Hypothalamus (tissue), 51 donors: ENCODE measurements at places on chromosomes 3 and 15.

DNA sequence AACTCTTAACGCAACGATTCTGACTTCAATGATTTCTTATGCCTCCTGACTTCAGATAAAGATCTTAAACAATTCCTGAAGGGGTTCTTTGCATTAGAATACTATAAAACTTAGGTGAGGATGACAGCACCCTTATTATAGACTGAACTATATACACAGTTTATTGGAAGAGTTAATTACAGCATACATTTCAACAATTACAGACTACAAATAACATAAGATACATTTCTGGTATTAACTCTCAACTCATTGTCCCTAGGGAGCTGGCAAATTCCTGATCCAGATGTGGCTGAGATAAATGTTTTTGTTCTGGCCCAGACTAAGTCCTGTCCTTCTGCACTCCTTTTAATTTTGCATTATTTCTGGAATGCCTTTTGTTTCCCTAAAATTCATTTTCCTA lies 155.5 kb upstream of the TMC3 start:
- DNase-seq, result no peak

DNA sequence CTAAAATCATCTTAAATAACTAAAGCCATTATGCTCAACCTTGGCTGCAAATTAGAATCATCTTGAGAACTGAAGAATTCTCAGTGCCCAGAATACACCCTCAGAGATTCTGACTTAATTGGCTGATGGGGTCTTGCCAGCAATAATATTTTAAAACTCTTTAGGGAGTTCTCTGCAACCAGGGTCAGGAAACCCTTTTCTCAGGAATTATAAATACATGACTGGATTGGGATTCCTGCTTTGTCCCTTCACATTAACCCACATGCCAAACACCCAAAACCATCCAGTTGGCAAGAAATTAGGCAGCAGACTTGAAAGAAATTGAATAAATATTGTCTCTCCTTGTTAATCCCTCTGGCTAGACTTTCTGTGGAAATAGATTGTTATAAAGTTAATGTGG lies 482.3 kb upstream of the NECTIN3 start:
- no peak for DNase-seq

DNA sequence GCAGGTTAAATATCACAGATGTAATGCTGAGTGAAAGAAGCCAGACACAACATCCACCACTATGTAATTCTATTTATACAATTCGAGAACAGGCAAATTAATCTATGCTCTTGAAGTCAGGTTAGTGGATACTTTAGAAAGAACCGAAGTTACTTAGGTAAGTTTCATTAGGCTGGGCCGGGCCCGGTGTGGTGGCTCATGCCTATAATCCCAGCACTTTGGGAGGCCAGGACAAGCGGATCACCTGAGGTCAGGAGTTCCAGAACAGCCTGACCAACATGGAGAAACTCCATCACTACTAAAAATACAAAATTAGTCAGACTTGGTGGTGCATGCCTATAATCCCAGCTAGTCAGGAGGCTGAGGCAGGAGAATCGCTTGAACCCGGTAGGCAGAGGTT lies 1105.7 kb downstream of the NSUN3 start:
- no peak for DNase-seq

DNA sequence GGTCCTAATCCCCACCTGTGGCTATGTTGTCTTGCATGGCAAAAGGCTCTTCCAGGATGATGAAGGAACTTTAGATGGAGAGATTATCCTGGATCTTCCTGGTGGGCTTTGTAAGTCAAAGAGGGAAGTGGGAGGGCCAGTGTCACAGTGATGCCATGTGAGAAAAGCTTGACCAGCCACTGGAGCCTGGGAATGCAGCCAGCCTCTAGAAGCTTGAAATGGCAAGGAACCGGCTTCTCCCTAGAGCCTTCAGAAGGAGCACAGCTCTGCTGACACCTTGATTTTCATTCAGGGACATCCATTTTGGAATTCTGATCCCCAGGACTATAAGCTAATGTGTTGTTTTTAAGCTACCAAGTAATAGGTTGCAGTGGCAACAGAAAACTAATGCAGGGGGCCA lies 58.3 kb downstream of the CLEC3B start:
- no peak for DNase-seq

DNA sequence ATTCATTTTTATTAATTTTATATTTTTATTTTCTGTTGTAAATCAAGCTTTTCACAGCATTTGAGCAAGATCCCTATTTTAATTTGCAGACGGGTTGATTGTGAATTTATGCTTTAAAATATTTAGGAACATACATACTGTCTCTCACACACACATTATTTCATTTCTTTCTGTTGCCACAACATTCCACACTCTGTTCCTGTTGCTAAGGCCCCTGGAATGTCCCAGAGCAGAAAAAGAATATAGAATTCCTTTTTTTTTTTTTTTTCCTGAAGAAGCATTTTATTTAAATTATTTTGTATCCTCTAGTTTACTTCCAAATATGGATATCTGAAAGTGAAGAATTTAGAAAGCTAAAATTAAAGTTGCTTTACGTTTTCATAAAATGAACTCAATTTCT lies 36.8 kb upstream of the SCAANT1 start:
- DNase-seq, result no peak

DNA sequence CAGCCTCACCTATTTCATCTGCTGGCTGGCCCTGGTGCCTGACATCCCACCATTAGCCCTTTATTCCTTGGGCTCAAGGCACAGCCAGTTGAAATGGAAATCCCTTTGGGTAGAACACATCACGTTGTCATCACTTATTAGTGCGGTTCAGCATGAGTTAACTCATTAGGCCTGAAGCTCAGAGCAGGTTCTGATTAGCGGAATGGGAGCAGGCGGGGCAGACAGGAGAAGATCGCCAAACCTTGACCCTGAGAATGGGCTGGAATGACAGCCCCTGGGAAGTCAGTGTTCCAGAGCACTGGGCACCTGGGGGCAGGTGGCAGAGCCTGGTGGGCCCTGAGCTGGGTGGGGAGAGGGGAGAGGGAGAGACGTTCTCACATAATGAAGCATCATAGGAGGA lies 5.8 kb downstream of the ITGA11 start:
- DNase-seq, result no peak

DNA sequence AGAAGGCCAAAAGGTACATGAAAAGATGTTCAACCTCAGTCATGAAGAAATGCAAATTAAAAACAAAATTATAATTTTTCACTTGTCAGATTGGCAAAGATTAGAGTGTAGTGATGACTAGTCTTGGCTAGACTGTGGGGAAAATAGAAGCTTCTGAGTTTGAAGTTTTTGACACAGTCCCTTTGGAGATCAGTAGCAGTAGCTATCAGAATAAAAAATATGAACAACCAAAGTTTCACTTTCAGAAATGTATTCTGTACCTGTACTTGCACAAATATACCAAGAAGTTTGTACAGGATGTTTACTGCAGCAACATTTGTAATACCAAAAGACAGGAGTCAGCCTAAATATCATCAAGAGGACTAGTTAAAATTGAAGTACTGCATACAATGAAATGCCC lies 14.1 kb downstream of the ATP2C1 start:
- DNase-seq, result no peak

- no peak for DNase-seq
These were observed 207.7 kb upstream of the TPM1 start for GRCh38 chr15:62834686-62835329.

- no peak for DNase-seq
These were observed 731 bp downstream of the ZNF710 start for GRCh38 chr15:90001683-90002427.

DNA sequence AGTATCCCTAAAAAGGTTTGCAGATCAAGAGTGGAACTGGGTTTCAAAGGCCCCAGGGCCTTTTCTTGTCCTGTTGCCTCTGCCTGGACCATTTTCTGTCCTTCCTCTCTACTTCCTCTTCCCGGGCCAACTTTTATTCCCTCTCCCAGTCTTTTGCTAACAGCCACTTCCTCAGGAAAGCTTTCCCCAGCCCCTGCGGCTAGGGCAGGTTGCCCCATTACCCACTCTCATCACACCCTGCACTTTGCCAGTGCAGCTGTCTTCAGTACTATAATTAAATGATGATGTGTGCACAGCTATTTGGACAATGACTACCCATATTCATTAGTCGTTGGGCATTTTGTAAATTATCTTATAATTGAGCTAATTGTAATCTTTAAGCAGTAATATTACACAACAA lies 150.5 kb upstream of the THBS1 start:
- no peak for DNase-seq

DNA sequence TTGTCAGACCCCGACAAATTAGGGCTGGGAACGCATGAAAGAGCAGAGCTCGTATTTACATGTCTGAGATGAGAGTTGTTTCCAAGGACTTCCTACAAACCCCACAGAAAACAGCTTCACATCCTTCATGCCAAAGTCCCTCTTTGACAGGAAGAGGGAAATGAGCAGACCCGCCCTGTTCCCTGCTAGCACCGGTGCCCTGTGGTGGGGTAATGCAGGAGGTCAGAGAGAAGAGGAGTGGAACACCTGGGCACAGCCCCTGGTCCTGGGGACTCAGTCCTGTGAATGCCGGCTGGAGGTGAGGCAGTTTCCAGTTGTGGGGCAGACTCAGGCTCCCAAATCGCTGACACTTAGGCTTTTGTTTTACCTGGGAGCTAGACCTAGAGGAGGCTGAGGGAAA lies 4.0 kb downstream of the PLA2G4D start:
- DNase-seq, result no peak

DNA sequence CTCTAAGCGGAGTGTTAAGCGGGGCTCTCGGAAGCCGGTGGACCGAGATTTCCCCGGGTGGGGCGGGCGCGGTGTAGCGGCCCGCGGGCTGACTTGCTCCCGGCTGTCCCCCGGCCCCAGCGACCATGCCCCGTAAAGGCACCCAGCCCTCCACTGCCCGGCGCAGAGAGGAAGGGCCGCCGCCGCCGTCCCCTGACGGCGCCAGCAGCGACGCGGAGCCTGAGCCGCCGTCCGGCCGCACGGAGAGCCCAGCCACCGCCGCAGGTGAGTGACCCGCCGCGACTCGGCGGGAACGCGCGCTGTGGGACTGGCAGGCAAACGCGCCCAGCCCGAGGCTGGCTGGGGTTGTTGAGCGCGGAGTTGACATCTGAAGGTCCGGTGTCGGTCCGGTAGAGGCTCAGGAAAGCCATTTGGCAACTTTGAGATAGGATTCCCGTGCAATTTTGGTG lies 1.3 kb downstream of the SMC4 start:
- no peak for DNase-seq

GRCh38 chr3:123061856-123062255 lies 5.0 kb upstream of the PDIA5 start:
- DNase-seq, result no peak

DNA sequence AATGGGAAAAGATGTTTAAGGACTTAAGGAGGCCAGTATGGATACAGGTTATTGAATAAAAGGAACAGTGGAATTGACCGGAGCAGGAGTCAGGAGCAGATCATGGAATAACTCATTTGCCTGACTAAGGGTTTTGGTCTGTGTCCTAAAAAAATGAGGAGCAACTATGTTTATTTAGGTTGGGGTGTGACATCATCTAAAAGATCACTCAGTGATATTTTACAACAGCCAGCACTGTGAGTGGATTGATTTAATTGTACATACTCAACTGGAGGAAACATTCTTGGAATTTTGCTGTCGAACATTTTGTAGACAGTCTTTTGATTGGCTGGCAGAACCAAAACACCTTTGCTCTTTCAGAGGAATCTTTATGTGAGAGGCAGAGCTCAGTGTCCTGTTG lies 348.6 kb upstream of the CDIN1 start:
- no peak for DNase-seq

DNA sequence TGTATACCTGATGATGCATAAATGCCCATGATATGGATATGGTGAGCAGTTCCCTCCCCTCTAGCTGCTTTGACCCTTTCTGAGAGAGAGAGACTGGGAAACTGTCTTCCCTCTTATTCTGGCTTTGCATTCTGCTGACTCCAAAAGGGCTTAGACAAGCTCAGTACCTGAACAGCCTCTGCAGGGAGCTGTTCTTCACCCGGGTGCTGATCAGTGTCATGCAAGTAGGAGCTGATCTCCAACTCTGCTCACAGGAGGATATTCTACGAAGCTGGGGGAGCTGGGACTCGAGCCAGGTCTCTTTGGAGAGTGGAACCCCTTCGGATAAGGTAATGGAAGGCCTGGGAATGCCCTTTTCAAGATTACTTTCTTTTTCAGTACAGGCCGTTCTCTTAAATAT lies 237.1 kb downstream of the RYR3 start:
- no peak for DNase-seq

GRCh38 chr15:48590723-48591122 lies 54.8 kb downstream of the FBN1 start:
- DNase-seq, result no peak

DNA sequence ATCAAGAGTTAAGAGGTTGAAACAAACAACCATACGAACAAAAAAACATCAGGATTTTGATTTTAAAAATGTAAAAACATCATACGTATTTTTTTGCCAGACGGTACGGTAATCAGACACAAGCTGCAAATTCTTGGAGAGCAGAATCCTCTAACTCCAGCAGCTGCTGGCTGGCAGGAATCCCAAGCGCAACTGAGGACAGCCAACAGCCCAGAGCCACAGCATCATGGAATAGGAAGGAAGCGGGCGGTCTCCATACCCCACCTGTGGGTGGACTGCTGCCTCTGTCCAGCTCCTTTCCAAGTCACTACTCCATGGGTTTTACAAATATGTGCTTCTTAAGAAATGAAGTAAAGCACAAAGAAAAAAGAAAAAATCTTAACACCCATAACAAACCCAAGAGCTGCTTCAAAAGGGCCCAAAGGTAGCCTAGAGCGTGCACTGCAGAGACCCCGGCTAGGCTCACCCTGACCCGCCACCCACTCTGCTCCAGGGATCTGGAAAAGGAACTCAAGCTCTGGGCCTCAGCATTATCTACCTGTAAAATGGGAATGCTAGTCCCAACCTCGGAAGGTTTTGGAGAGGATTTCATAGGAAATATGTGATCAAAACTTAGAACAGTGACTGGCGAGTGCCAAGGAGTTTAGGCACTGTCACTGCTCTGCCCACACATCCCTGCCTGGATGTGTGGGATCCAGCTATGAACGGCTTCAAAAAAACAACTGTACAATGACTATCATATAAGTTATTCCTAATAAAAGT lies 33.4 kb downstream of the ZXDC start:
- no peak for DNase-seq

GRCh38 chr15:45618813-45619212 lies 16.0 kb upstream of the SQOR start:
- DNase-seq, result no peak

DNA sequence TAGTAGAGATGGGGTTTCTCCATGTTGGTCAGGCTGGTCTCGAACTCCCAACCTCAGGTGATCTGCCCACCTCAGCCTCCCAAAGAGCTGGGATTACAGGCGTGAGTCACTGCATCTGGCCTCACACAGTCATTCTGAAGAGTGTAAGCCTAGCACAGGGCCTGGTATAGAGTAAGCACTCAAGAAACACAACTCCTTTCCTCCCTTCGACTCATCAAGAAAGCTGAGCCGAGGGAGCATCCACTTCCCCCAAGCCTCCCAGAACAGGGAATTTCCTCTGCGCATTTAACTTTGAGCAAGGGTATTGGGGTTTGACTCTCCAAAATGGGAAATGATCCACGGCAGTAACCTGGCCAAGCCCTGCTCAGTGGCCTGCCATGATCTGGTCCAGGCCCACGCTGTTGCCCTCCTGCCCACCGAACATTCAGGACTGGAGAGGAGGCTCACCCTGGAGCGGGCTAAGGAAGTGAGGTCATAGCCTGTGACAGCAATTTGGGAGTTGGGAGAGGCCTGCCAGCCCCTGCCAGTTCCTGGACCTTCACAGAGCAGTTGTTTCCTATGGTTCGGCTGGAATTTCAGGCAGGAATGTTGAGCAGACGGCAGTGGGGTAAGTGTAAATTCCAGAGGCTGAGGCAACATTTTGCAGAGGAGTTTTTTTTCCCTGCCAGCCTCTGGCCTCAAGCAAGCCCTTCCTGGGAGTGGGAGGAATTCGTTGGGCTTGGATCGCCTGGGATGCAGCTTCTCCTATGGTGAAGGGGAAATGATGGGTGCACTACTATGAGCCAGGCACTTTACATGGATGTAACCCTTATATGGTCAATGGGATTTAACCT lies 21.2 kb upstream of the SMAD3 start:
- DNase-seq, result no peak
